8988T (cell line): ENCODE measurements at places on chromosomes 1 and 21.

DNA sequence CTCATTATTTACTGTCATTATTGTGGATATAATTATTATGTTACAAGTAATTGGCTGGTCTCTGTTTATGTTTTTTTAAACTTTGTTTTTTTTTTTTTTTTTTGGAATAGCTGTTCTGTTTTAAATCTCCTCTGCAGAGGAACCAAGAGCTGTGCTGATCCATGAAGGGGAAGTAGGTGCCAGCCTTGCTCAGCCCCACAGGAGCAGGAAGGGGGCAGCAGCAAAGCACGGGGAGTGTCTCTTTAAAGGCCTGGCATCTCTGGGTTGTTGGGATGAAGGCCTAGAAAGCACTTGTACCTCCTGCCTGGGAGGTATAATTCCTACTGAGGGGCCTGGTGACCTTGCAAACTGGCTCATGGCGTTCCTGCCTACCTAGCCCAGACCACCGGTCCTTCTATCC lies 2.5 kb upstream of the GRHL3 start:
- no peak for DNase-seq

GRCh38 chr1:24391882-24392603 lies 21.5 kb downstream of the STPG1 start:
- no peak for DNase-seq

GRCh38 chr1:202203238-202204039 lies 9.8 kb downstream of the LGR6 start:
- DNase-seq, result no peak

GRCh38 chr1:160366731-160367515 lies at the start of gene NHLH1:
Gene NHLH1 (plus strand): TSS chr1:160367071. CDS start chr1:160370732, 3,661 bp downstream.
- DNase-seq, result no peak

- DNase-seq, result no peak
Observed at GRCh38 chr1:48923116-48923515, 146.4 kb upstream of the BEND5 start.
